ENCODE measurements at places on chromosomes 13 and 19. TPM values are rescaled to one million over a fixed set of nuclear protein-coding genes. Genes with fewer than 3 reads are reported as not detected.
A peak's percentile ranks its signal among the peaks of the same experiment; 100 is the strongest.

DNA sequence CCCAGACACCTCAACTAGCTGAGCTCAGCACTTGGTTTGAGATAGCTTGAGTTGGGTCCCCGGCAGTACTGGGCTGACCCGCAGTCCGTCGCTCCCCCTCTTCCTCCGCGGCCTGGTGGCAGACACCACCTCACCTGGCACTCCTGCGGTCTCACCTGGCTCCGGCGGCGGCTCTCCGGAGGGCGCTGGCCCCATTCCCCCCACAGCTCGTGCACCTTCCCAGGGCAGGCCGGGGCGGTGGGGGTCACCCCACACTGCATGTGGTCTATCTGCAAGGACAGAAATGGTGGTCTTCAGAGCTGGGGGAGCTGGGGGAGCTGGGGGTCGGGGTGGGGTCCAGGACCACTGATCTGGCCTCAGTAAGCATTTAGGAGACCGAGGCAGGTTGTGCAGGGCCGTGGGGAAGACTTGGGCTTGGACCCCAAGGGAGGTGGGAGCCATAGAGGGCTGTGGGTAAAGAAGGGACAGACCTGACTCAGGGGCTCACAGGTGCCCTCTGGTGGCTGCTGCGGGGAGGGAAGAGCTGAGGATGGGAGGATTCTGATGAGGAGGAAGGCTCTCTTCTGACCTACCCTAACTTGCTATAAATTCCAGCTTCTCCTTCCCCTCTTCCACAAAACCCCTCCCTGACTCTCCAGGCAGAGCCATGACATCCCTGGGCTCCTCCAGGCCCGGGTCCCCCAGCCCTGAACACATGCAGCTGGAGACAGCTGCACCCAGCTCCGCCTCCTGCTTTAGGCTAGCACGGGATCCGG is 6.7 kb upstream of the PLIN4 start:
- no peak overlapping the region for H3K27ac ChIP-seq
- no peaks in the 10 kb centered on the region for H3K4me1 ChIP-seq
- no peaks in the 10 kb centered on the region for H3K27me3 ChIP-seq
- DNase-seq = peak; percentile 73

DNA sequence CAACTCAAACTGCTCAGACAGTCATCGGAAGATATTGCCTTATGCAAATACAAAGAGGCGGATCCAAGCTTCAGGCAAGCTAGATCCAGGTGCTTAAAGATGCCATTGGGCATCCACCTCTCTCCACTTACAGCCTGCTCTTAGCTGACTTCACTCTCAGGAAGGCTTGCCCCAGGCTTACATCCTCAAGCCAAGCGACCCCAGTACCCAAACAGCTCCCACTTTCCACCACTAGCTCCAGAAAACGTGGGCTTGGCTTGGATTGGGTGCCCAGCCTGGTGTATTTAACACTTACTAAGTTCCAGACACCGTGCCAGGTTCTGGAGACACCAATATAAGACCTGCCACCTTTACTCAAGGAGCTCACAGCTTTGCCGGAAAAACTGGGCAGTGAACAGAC is 142.1 kb upstream of the VSTM2B start:
- no peak overlapping the region for H3K27ac ChIP-seq
- no peaks in the 10 kb centered on the region for H3K27me3 ChIP-seq
- no peak for DNase-seq
- H3K4me1 ChIP-seq = no peaks in the 10 kb centered on the region
- no peaks in the 10 kb centered on the region for H3K36me3 ChIP-seq

GRCh38 chr13:77339408-77339807 is 12.5 kb upstream of the MYCBP2 start:
- H3K4me1 ChIP-seq = no peaks in the 10 kb centered on the region
- H3K4me3 ChIP-seq = no peak overlapping the region
- H3K27me3 ChIP-seq = no peaks in the 10 kb centered on the region
- DNase-seq = no peak
- no peaks in the 10 kb centered on the region for H3K36me3 ChIP-seq
- H3K27ac ChIP-seq = no peak overlapping the region

DNA sequence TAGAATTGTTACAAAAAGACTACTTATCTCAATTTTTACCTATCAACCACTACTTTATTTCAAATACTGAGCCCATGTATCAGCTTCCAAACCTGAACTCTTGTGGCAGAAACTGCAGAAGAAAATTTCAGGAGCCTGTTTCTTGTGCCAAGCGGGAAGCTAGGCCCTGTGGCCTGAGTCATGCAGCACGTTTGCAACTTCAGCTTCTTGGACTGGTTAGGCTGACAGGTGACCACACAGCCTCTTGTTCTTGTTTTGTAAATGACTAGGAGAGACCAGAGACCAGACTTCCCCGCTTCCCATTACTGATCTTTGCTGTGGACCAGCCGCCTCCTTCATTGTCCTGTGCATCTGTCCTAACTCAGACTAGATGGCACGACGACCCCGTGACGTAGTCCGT is 3.4 kb upstream of the LAMP1 start:
- H3K4me3 ChIP-seq = no peak overlapping the region
- peaks cover 3% of the 10 kb centered on the region for H3K4me1 ChIP-seq
- H3K27ac ChIP-seq = no peak overlapping the region
- DNase-seq = no peak
- no peaks in the 10 kb centered on the region for H3K36me3 ChIP-seq

DNA sequence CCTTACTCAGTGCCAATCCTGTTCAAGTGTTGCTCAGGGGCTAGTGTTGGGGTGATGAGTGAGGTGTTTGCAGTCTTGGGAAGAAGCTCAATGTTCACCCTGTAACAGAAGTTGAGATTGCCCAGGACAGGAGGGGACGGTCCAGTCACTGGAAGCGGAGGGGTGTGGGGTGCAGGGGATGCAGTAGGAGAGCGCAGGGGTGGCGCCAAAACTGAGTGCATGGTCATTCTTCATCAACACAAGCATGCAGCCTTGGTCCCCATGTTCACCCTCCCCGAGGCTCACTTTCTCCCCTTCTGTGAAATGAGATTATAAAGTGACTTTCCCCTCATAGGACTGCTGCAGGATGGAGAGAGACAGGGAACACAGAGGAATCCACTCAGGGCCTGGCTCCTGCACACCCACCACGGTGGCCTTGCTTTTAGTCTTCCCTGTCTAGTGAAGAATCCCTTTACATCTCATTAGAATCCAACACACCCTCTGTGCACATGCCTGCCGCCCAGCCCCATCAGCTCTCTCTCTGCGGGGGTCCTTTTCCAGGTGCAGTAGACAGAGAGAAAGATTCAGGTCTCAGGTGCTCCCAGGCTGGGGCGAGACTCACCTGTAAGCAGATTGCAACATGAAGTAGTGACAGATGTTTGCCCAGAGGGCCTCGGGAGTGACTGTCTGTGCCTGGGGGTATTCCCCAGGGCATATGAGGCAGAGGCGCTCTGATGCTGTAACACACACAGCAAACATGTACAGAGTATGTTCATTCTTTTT is 93.2 kb downstream of the TSHZ3 start:
- no peak overlapping the region for H3K27ac ChIP-seq
- no peak for DNase-seq
- H3K4me1 ChIP-seq = no peaks in the 10 kb centered on the region
- H3K36me3 ChIP-seq = no peaks in the 10 kb centered on the region
- no peaks in the 10 kb centered on the region for H3K27me3 ChIP-seq
- no peak overlapping the region for H3K4me3 ChIP-seq

- no peak overlapping the region for H3K27ac ChIP-seq
- peaks cover 55% of the 10 kb centered on the region for H3K36me3 ChIP-seq
- no peak for DNase-seq
- no peaks in the 10 kb centered on the region for H3K4me1 ChIP-seq
- H3K27me3 ChIP-seq = no peaks in the 10 kb centered on the region
Measured at GRCh38 chr19:51971624-51972023, 15.0 kb downstream of the ZNF350 start.

DNA sequence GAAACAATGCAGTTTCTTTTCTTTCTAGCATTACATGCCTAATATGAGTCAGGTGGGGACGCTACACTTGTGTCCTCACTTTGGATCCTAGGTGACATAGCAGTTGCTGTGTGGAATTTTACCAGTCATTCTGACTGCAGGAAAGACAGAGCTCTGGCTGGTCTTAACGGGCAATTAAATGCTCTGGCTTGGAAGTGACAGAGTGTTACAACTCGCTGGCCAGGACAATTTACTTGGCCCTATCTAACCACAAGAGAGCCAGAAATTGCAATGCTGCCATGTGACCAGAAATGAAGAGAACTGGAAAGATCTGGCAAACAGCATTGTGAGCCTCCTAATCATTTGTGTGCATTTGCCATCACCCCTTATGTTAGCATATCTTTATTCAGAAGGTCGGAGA is 351.1 kb downstream of the DCT start:
- peak; percentile 19 for DNase-seq
- H3K4me3 ChIP-seq = no peak overlapping the region
- H3K27me3 ChIP-seq = no peaks in the 10 kb centered on the region
- no peaks in the 10 kb centered on the region for H3K4me1 ChIP-seq

DNA sequence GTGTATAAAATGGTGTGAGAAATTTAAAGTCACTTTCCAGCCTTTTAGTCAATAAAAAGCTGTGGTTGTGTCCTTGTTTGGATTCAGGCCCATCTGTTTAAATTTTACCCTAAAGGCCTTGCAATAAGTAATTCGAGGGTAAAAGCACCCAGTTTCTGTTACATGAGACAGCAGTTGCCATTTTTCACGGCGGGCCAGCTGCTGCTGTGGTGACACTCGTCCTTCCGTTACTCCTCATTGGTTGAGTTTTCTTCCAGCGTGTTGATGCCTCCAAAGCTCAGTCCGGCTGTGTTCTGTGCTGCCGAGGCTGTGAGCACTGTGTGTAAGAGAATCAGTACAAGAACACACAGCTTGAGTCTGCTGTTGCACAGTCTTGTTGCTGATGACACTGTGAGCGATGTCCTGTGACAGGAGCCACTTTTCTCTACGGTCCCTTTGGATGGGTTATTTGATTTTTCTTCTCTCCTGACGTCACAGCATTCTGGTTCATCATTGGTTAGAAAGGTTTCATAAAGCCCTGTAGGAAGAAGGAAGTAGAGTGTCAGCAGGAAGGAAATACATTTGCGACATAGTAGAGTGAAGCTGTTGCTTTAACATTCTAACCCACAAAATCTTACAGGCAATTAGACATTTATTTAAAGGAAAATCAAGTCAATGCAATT is 602.5 kb upstream of the ARGLU1 start:
- H3K27me3 ChIP-seq = no peaks in the 10 kb centered on the region
- H3K36me3 ChIP-seq = no peaks in the 10 kb centered on the region
- no peak overlapping the region for H3K27ac ChIP-seq
- no peak for DNase-seq
- no peaks in the 10 kb centered on the region for H3K4me1 ChIP-seq

DNA sequence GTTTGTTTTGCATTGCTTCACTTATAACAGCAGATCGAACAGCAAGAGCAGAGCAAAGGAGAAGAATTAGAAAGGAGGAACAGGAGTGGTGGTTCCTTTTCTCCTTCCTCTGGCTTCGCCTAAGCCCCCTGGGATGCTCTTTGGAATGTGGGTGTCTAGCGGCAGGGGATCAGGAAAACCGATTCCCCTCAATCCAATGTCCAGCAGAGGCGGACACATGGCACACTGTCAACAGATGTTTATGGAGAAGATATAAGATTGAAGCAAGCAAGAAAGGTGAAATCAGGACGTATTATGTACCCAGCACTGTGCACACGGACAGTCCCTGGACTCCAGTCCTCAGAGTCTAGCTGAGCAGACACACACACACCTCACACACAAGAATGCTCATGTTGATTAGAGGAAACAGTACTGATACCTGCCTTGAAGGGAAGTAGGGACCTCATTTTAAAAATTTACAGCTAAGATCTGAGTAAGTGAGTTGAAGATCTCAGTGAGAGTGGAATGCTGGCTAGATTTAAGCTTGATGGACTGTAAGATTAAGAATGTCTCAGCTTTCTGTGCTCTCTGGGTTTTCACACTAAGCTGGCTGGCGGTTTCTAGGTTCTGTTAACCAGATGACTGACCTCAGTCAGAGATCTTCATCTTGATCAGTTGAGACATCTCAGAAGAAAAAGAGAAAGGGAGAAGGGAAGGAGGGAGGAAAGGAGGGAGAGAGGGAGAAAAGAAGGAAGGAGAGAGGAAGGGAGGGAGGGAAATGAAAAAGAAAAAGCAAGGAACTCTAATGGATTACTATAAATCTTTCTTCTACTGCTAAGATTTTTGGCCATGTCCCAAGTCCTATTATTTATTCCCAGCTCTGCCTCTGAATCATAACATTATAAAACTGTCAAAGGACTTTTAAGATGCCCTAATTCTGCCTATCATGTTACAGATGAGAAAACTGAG is 44.8 kb downstream of the FLT1 start:
- no peak for DNase-seq
- H3K4me1 ChIP-seq = no peaks in the 10 kb centered on the region
- no peak overlapping the region for H3K27ac ChIP-seq
- no peaks in the 10 kb centered on the region for H3K27me3 ChIP-seq
- H3K36me3 ChIP-seq = no peaks in the 10 kb centered on the region

DNA sequence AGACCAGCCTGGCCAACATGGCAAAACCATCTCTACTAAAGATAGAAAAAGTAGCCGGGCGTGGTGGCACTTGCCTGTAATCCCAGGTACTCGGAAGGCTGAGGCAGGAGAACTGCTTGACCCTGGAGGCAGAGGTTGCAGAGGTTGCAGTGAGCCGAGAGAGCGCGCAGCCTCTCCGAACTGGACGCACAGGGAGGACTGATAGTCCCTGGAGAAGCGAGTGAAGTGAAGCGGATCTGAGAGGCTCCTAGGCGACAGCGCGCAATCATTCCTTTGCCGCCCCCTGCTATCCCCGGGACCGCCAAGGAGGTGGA is 233 bp downstream of the ZNF561 start:
- no peak for DNase-seq
- H3K27me3 ChIP-seq = no peaks in the 10 kb centered on the region
- peak overlapping the region; percentile 81 for H3K27ac ChIP-seq
- H3K4me3 ChIP-seq = peak overlapping the region; percentile 56
- H3K4me1 ChIP-seq = peaks cover 4% of the 10 kb centered on the region
- H3K36me3 ChIP-seq = peaks cover 11% of the 10 kb centered on the region

GRCh38 chr13:73365681-73366080 is 306.9 kb downstream of the KLF5 start:
- peaks cover 4% of the 10 kb centered on the region for H3K4me1 ChIP-seq
- H3K27ac ChIP-seq = peak overlapping the region; percentile 80
- no peaks in the 10 kb centered on the region for H3K27me3 ChIP-seq
- no peaks in the 10 kb centered on the region for H3K36me3 ChIP-seq
- no peak overlapping the region for H3K4me3 ChIP-seq
- DNase-seq = no peak

DNA sequence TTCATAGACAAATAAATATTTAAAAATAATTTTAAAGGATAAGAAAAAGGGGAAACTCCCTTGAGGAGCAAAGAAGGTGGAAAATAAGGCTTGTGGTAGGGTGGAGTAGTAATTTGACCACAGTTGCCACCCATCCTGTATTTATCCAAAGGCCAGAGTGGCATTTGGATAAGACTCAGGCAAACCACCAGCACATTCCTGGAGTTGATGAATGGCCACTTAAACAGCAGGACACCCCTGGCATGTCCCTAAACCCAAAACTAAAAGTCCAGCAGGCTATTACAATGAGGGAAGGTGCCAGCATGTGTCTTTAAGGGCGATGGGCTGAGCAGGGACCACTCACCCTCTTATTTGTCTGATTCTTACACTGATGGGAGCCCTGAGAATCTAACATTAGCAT is 9.8 kb upstream of the FRY start:
- DNase-seq = no peak
- no peak overlapping the region for H3K27ac ChIP-seq
- H3K4me1 ChIP-seq = no peaks in the 10 kb centered on the region
- no peaks in the 10 kb centered on the region for H3K36me3 ChIP-seq
- no peaks in the 10 kb centered on the region for H3K27me3 ChIP-seq
- no peak overlapping the region for H3K4me3 ChIP-seq

- H3K27ac ChIP-seq = no peak overlapping the region
- H3K36me3 ChIP-seq = no peaks in the 10 kb centered on the region
- no peak overlapping the region for H3K4me3 ChIP-seq
- no peak for DNase-seq
- H3K27me3 ChIP-seq = no peaks in the 10 kb centered on the region
Measured at GRCh38 chr19:35773020-35773806, 2.2 kb upstream of the ARHGAP33 start.

Gene CD37
- 8.6 TPM for total RNA-seq

Gene RFPL4AL1
- total RNA-seq = not detected

Gene ADGRE3
- total RNA-seq = 1.2 TPM

Gene LIM2
- not detected for total RNA-seq
